ENCODE measurements at places on chromosomes 1 and 21.

DNA sequence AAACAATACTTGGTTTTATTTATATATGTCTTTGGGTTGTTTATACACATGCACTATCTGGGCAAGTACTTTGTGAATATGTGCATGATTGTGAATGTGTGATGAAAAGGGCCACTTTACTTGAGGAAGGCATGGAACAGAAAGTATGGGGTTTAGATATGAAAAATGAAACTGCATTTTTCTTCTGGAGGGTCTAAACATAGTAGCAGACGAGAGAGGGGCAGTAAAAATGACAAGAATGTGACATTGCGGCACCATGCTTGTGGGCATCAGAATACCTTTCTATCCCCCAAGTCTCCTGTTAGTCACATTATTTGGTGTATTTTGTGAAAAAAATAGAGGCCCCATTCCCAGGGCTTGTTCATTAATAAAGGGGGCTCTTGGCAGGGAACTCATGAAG is 15.4 kb upstream of the MPZL1 start:
- DNase-seq, result no peak

GRCh38 chr1:181134543-181135436 is 46.3 kb downstream of the IER5 start:
- DNase-seq, result peak; percentile 55

DNA sequence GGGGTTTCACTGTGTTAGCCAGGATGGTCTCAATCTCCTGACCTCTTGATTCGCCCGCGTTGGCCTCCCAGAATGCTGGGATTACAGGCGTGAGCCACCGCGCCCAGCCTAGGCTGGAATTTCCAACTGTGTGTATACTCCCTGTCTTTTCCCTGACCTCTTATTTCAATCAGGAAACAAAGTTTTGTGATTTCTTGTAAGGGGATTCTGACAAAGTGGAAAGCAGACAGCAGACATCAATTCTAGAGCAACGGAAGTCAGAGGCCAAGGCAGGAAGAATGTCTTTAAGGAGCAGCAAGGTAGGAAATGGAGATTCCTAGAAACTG is 36.0 kb upstream of the SLC44A3 start:
- no peak for DNase-seq

GRCh38 chr1:86975993-86976550 is 61.6 kb downstream of the HS2ST1 start:
- no peak for DNase-seq

DNA sequence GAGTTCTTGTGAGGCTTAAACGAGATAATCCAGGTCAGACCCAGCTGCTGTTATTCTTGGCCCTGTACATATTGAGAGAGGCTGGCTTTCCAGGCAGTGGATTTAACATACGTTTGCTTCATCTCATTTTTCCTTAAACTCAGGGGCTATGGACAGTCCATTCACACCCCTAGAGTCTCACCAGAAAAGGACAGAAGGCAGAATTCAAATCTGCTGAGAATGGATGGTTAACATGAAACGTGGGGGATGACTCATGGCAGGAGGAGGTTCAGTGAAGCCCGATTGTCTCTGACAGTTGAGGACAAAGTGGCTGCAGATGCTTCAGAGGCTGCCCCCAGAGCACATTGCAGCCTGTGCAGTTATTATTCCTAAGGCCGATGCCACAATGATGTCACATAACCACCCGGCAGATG is 39.5 kb downstream of the TGFB2 start:
- DNase-seq, result no peak

- DNase-seq, result no peak
Observed at GRCh38 chr1:169886931-169887330, 6.8 kb downstream of the SCYL3 start.

DNA sequence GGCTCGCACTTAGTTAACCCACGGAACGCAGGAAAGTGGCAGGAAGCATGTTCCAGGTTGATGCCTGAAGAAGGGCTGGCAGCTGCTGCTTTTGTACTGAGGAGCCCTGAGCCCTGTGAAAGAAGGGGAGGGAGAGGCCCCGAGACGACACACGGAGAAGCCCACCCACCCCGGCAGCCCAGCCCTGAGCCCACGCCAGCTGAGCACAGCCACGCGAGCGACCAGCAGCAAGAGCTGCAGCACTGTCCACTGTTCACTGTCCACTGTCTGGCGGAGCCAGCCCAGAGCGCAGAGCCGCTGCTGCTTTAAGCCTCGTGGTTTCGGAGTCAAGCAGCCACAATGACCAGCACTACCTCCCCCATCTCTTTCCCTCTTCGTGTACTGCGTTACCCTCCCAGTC is 5.3 kb downstream of the LRRC47 start:
- DNase-seq, result no peak

DNA sequence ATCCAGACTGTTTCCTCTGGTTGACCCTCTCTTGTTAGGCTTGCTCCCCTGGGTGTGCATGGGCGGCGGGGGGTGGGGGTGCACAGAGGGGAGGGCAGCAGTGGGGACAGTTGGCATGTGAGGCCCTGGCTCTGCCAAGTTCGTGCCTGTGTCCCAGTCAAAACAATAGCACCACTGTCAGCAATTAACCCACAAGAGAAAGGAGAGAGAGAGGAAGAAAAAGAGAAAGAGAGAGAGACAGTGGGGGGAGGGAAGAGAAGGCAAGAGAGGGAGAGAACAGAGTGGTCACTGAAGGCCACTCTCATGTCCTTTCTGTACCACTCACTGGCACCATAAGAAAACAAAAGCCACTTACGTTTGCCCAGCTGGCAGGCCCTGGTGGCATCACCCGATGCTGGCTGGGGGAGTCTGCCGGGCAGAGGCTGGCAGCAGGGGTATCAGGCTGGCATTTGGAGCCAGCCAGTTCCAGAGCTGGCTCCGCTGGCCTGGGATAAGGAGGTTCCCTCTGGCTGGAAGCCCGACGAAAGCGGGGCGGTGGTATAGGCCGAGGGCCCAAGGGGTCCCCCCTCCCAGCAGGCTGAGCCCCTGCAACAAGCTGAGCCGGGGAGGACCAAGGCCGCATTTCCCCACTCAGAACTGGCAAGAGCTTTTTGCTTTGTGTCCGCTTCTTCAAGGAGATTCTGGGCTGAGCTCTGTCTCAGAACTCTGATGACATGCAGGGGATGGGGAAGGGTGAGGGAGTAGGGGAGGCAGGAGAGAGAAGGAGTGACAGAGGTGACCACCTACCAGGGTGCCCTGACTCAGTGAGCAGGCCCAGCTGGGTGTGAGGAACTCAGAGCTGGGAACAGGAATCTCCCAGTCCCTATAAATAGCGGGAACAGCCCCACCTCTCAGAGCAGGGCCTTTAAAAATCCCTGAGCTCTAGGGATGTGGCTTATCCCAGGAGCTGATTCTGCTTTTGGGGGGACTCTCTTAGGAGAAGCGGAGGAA is 27.9 kb downstream of the PIK3C2B start:
- DNase-seq, result no peak

GRCh38 chr1:178684111-178684510 is 40.9 kb upstream of the RALGPS2 start:
- no peak for DNase-seq

- no peak for DNase-seq
Observed at GRCh38 chr1:153962088-153963029, 978 bp downstream of the SLC39A1 start.

DNA sequence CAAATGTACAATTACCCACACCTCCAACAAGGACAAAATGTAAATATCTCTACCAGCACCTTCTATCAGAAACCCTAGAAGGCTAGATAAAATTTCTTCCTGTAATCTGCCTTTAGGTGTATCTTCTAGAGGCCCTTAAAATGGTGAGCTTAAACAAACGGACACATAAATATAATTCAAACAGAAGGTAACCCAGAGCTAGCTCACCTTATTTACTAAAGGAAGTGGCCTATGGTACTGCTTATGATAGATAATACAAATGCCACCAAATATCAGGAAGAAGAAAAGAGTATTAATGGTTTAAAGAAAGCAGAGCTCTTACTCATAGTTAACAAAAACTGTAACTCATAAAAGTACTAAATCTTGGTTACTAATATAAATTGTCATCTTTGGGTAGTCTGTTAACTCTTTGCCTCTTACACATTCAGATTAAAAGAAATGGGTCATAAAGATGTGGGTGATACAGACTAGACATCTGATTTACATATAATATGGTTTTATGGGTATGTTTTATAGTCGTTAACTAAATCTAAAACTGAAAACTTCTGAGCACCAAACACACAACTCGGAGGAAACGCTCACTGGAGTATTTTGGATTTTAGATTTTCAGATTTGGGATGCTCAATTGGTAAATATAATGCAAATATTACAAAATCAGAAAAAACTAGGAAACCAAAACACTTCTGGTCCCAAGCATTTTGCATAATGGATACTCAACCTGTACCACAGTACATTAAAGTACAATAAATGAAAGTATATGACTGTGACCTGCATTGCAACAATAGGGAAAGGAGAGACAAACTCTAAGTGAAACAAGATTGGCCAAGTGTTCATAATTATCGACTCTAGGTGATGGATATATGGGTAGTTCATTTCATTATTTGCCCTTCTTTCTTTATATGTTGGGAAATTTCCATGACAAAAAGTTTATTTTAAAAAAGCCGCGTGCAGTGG is 23.2 kb downstream of the TRIT1 start:
- DNase-seq, result no peak

- DNase-seq, result no peak
Observed at GRCh38 chr1:29712284-29712651, 475.9 kb downstream of the PTPRU start.

DNA sequence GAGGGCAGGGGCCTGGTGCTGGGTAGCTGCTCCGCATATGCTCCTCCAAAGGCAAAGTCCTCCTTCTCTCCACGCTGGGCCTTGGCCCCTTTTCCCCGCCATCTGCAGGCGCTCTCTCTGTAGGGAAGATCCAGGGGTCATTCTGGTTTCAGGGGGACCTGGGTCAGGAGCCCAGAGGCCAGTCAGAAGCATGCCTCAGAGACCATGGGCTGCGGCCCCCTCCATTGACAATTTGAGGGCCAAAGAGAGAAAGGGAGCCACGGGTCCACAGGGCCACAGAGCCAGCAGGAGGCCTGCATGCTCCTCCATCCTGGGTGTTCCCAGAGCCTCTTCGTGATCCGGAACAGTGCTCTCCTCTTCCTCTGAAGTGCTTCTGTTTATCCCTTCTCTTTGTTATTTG is 2.1 kb upstream of the CLDN19 start:
- no peak for DNase-seq

- DNase-seq, result peak; percentile 24
Observed at GRCh38 chr1:10693497-10694273, 102.8 kb downstream of the CASZ1 start.

DNA sequence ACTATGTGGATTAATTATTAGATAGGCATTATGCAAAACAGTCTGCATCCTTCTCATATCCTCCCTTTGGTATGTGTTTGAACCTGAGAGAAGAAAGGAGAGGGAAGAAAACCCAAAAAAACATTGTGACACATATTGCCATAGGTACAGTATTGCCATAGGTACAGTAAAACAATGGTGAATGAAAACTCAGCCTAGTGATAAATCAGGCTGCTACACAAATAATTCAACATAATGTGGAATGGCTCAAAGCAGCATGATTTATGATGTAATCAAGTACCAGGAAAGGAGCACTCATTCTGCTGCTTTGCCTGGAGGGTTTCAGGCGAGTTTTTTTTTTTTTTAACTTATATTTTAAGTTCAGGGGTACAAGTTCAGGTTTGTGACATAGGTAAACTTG is 213.9 kb upstream of the LYPLAL1 start:
- no peak for DNase-seq

- no peak for DNase-seq
Observed at GRCh38 chr1:241485554-241485992, 34.0 kb downstream of the FH start.

GRCh38 chr1:19452221-19452663 is 33.1 kb downstream of the CAPZB start:
- DNase-seq, result no peak

- DNase-seq, result no peak
Observed at GRCh38 chr1:171500803-171501202, 15.5 kb downstream of the PRRC2C start.

- no peak for DNase-seq
Observed at GRCh38 chr1:20729990-20730689, 2.4 kb downstream of the SH2D5 start.

GRCh38 chr1:228798548-228798947 is 63.3 kb downstream of the RHOU start:
- no peak for DNase-seq

DNA sequence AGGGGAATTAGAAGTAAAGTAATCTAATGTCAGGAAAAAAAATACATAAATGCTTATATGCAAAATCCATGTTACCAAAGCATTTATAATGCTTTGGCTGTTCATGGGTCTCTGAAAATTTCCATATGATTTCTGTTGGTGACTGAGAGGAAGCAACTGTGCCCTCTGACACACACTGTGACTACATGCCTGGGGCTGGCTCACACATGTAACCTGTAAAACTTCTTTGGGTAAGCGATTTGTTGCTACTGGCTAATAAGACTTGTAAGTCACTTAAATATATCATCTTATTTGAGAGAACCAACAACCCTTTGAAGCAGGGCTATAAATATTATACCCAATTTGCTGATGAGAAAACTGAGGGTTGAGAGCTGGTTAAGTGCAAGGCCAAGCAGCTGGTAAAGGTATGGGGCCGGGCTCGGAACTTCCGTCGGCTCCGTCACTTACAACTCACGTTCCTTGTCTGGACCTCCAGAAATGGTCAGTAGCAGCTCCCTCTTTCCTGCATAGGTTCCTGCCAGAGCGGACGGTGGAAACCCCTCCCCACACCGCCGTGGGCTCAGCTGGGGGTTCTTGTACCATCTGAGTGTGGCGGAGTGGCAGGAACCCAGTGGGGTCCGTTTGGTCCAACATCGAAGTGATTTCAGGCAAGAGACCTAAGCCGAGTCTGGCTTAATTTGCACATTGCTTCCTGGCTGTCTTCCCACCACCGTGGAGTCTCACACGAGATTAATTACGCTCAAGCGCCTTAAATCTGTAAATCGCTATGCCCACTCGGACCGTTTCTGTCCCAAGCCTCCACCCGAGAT is 714 bp downstream of the DFFA start:
- DNase-seq, result no peak

DNA sequence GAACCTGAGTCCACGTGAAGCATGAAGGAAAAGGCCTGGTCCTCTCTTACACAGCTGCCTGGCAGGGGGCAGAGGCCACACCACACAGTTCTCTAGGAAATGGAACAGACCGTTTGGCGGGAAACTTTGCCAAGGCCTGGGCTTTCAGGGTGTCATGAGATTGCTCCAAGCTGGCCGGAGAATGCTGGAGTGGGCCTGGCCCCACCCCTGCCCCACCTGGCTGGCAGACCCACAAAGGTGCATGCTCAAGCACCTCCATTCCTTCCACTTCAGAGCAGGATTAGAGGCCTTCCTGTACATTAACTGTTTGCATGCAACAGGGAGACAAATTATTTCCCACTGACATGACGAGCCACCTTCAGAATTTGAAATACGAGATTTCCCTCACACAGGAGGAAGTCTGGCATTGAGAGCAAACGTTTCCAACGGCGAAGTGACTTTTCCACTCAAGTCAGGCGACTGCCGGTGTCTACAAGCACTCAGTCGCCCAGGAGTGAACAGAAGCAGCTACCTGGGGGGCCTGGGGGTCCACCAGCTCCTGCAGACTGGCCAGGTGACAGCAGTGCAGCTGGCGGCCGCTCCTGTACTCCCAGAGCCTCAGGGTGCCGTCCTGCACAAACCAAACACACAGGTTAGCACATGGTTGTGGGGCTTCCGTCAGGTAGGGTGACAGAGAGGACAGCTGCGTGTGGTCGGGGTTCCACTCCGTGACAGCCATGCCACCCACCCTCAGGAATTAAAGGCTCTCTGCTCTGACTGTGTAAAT is 24.0 kb downstream of the WDR4 start:
- DNase-seq, result no peak

GRCh38 chr1:150225546-150225945 is 10.4 kb downstream of the ANP32E start:
- DNase-seq, result no peak
